B cell (primary cell): ENCODE measurements at places on chromosomes 2 and 18. TPM values are rescaled to one million over a fixed set of nuclear protein-coding genes. Genes with fewer than 3 reads are reported as not detected.

The SPC25 gene
- 0.22 and 0.64 TPM in 2 replicates for total RNA-seq

The C2orf78 gene
- total RNA-seq = not detected in 2 replicates

The SLC5A7 gene
- total RNA-seq = not detected in 2 replicates

The RAB1A gene
- 42.2 and 43.7 TPM in 2 replicates for total RNA-seq

The FHOD3 gene
- total RNA-seq = not detected in 2 replicates

The CAPN14 gene
- 6.0 and 7.8 TPM in 2 replicates for total RNA-seq

The KLHL14 gene
- total RNA-seq = 42.0 and 42.5 TPM in 2 replicates

The RNF125 gene
- total RNA-seq = 5.6 and 6.4 TPM in 2 replicates

The SMYD1 gene
- total RNA-seq = not detected in 2 replicates

The MAPK4 gene
- total RNA-seq = not detected in 2 replicates

The METAP1D gene
- total RNA-seq = 8.2 and 8.9 TPM in 2 replicates

The ITPRID2 gene
- total RNA-seq = 42.5 and 47.6 TPM in 2 replicates

The G6PC2 gene
- total RNA-seq = not detected in 2 replicates

The LYG2 gene
- total RNA-seq = not detected in 2 replicates

The EEF1B2 gene
- total RNA-seq = 813 and 862 TPM in 2 replicates

The MDH1B gene
- total RNA-seq = 0.34 TPM in 1 of 2 replicates, not detected in the other

The OXER1 gene
- total RNA-seq = 3.3 and 4.0 TPM in 2 replicates

The FKBP1B gene
- 3.1 and 3.8 TPM in 2 replicates for total RNA-seq

The IL18R1 gene
- 1.1 and 2.4 TPM in 2 replicates for total RNA-seq

The SCG2 gene
- 0.27 and 0.44 TPM in 2 replicates for total RNA-seq

The OTOS gene
- total RNA-seq = not detected in 2 replicates

The FEV gene
- not detected in 2 replicates for total RNA-seq

The PTCD3 gene
- total RNA-seq = 174 and 180 TPM in 2 replicates

The RAB6C gene
- not detected in 2 replicates for total RNA-seq

The KANSL1L gene
- 21.1 and 25.5 TPM in 2 replicates for total RNA-seq

The TEKT4 gene
- not detected in 2 replicates for total RNA-seq

The FTCDNL1 gene
- total RNA-seq = 1.6 and 1.9 TPM in 2 replicates

The TUBA3E gene
- not detected in 2 replicates for total RNA-seq

The GKN2 gene
- total RNA-seq = not detected in 2 replicates

The LDLRAD4 gene
- total RNA-seq = 35.7 and 36.3 TPM in 2 replicates

The CERKL gene
- total RNA-seq = not detected in 2 replicates

The IL36A gene
- not detected in 2 replicates for total RNA-seq

The ABCG8 gene
- total RNA-seq = not detected in 2 replicates

The MRPL30 gene
- 18.5 and 21.9 TPM in 2 replicates for total RNA-seq

The OSBPL6 gene
- total RNA-seq = not detected in 2 replicates

The LIPG gene
- total RNA-seq = not detected in 2 replicates

The TBR1 gene
- not detected in 2 replicates for total RNA-seq

The SERPINB2 gene
- total RNA-seq = 1.4 and 1.7 TPM in 2 replicates

The ME2 gene
- total RNA-seq = 55.4 and 57.8 TPM in 2 replicates

The SGO2 gene
- 4.0 and 5.3 TPM in 2 replicates for total RNA-seq

The ZNF519 gene
- 19.5 and 20.9 TPM in 2 replicates for total RNA-seq

The IL1B gene
- total RNA-seq = 0.20 TPM in 1 of 2 replicates, not detected in the other

The RIF1 gene
- total RNA-seq = 60.5 and 65.5 TPM in 2 replicates

The ZNF516 gene
- 27.1 and 33.6 TPM in 2 replicates for total RNA-seq

The VWC2L gene
- total RNA-seq = not detected in 2 replicates

The IL1R1 gene
- not detected in 2 replicates for total RNA-seq

The TDRD15 gene
- 1.1 and 1.5 TPM in 2 replicates for total RNA-seq

The MROH2A gene
- not detected in 2 replicates for total RNA-seq

The C2orf74 gene
- total RNA-seq = 16.2 and 18.3 TPM in 2 replicates

The TRPM8 gene
- total RNA-seq = not detected in 2 replicates

The RAX gene
- not detected in 2 replicates for total RNA-seq

The MATN3 gene
- total RNA-seq = not detected in 2 replicates

The SSB gene
- 76.2 and 81.3 TPM in 2 replicates for total RNA-seq

The LRATD1 gene
- not detected in 2 replicates for total RNA-seq

The RIT2 gene
- not detected in 2 replicates for total RNA-seq

The TXNL4A gene
- total RNA-seq = 63.9 and 67.8 TPM in 2 replicates

The ZC3H8 gene
- 26.0 and 27.2 TPM in 2 replicates for total RNA-seq
